Panc1 (cell line): ENCODE measurements at places on chromosomes 7 and 10. TPM values are rescaled to one million over a fixed set of nuclear protein-coding genes. Genes with fewer than 3 reads are reported as not detected.

GRCh38 chr7:132276976-132277725, 299.1 kb downstream of the PLXNA4 start:
- DNase-seq, result no peak

DNA sequence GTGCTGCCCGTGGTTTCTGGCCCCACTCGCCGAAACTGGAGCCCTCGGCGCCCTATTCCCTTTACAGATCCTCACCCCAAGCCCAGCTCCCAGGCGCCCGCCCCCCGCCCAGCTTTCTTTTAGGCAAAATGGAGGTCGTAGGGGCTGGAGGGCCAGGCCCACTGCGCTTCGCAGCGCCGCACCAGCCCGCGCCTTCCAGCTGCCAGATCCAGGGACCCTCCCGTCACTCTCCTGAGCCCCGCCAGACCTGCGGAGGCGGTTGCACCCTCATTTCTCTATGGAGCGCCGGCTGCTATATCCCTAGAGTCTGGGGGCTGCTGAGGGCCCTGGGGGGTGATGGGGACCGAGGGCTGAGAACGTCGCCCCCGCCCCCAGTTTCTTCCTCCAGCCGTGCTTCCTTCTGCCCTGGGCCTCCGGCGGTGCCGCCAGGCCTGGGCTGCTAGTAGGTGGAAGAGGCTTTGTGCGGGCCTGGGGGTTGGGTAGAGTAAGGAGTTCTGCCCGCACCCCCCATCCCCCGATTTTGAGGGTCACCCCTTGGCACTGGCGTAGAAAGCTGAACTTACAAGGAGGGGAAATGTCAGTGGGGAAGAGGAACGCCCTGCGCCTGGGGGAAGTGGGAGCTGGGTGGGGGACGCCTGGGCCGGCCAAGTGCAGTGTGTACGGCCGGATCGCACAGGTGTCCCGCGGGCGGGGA, 1.0 kb downstream of the GNB2 start:
- no peak for DNase-seq

DNA sequence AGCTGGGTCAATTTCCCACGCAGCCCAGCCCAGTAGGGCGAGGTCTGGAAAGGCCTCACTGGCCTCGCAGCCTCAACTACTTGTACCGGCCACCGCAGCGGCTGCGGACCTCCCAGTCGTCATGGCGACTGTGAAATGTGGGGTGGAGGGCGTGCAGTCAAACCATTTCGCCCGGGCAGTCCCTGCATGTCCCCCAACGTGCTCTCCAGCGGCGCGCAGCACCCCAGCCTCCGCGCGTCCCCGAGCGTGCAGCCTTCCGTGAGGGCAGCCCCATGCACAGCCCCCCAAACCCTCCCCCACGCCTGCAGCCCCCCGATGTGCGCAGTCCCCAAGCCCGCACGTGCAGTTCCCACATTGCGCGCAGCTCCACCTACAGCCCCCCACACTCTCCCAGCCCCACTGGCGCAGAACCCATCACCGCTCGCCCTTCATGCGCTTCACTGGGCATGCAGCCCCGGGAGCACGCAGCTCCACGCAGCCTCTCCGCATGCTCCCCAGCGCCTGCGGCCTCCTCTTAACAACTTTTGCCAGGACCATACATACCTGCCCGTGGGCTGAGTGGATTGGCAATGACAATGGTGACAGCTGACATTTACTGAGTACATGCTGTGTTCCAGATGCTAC, 34.5 kb upstream of the SFTPD start:
- DNase-seq, result no peak

DNA sequence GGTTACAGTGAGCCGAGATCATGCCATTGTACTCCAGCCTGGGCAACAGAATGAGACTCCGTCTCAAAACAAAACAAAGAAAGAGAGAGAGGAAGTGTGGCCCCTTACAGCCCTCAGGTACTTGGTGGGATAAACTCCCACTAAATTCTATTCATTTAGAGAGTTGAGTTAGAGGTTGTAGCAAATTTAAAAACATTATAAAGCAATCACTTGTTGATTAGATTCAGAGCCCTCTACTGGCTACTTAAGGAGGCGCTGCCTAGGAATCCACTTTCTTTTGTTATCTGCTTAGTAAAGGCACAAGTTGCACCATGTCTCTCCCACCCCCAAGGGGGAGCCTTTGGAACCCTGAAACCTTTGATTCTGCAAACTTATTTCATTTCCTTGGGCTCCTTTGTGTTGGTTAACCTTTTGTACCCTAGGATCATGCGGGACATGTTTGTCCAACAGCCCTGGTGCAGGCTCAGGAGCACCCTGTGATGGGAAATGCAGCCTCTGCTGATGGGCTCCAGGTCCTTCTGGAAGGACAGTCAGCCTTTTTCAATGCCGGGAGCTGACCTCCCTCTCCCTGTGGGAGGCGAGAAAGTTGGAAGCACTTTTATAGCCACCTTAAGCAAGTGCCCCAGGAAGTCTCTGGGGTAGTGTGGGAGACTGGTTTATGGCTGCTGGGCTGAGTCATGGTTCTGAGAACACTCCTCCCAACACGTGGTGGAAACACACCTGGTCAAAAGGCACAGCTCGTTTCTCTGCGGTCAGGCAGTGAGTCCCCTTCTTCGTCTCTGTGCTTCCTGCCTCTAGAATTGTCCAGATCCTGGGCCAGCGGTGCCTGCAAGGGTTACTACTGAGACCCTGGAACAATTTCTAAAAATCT, 2.3 kb downstream of the HKDC1 start:
- DNase-seq, result peak; percentile 61

Gene HTRA1
- total RNA-seq, result 32.8 TPM
